Activated CD4-positive, alpha-beta T cell treated with anti-CD3 and anti-CD28 coated beads, Interleukin-2, amount 50 U/mL, for 48 hours (primary cell): ENCODE measurements at places on chromosomes 7 and 10.

- no peak for DNase-seq
These were observed 490 bp downstream of the CADPS2 start for GRCh38 chr7:122885583-122886356.

DNA sequence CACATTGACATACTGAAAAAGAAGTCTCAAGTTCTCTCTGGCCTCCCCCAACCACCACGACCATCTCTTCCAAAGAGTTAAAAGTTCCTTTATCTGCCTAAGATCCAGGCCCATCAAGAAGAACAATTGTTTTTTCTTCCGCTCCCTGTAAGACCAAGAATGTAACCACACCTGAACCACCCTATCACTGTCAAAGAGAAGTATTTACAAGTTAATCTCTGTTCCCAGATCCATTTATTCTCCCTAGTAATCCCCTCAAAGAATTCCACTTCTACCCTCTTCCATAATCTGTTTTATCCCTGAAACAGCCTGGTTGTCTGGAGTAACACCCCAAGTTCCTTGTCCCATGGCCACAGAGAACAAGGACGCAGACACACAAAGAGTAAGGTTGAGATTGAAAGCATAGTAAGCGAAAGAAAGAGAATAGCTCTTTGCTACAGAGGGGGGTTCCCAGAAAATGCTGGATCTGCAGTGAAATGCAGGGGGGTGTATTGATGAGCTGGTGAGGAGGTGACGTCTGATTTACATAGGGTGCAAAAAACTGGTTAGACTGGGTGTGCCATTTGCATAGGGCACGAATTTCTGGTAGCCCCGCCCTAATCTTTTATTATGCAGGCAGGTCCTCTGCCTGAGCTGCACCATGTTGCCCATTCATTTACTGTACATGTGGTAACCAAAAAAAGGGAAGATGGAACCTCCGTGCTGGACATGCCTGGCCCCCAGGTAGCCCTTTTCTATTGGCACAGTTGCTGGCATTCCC lies 122.0 kb downstream of the SKIDA1 start:
- no peak for DNase-seq

DNA sequence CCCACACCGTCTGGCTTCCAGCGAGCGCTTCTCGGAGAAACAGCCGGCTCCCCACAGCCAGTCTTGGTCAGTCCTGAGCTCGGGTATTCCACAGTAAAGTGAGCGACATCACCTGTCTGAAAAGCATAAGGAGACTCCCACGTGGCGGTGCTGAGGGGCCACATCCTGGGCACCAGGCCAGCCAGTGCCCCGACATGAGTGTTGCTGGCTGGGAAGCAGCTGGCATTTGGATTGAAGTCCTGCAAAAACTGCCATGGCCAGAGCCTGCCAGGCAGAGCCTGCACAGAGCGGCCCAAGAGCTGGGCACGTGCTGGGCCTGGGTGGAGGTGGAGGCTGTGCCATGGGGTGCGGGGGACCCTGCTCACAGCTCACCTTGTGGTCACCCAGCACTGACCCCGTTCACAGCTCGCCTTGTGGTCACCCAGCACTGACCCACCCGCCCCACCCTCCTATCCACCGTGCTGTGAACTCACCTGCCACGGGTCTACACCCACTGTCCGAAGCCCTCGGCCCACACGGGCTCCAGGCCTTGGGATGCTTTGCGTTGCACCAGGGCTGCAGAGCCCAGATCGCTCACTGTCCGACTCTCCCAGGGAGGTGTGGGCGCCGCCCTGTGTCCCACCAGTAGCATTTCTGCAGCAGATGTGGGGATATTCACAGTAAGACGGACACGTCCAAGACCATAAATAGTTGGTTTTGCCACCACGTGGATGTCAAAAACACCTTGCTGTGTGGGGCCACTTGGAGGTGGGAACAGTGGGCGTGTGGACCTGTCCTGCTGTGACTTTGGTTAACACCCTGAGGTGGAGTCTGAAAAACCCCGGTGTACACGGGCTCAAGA lies 48.8 kb downstream of the PITRM1 start:
- no peak for DNase-seq

DNA sequence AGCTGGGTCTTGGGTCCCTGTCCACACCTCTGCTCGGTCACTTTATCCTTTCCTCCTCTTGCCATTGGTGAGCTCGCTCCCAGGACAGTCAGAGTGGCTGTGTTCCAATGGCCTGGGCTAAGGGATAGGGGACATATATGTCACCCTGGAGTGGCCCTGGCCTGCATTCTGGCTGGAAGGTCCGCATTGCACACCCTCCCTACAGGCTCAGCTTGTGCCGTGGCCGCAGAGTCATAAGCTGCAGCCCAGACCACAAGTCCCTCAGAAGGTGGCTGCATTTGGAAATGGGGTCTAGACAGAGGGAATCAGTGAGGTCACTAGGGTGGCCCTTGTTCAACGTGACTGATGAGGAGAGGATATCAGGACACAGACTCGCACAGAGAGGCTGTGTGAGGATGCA lies 363.8 kb upstream of the SHH start:
- DNase-seq, result no peak

- DNase-seq, result no peak
These were observed 80.5 kb downstream of the ABI1 start for GRCh38 chr10:26780106-26780792.

DNA sequence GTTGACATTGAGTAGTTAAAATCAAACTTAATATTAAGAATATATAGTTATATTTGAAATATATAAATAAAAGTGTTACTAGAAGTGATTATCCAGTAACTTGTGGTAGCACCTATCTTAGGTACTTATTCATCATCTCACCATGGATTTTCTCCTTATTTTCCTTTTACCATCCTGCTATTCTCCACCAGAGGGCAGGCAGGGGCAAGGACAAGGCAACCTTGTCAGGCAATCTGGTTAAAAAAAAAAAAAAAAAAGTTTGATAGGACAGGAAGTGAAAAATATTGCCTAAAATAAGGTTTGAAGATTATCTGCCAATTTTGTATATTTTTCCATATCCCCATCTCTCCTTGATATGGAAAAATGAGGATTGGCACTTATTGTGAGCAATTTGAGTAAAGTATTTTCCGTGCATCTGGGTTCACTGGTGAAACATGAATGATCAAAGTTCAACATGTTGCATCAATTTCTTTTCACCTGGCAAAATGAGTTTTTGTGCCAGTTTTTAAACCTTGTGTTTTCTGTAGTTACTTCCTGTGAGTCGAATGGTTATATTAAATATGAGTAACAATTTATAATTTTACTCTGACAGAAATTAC lies 256.7 kb downstream of the AGMO start:
- peak; percentile 11 for DNase-seq

GRCh38 chr7:28678431-28678965 lies 266.2 kb downstream of the CREB5 start:
- DNase-seq, result no peak

GRCh38 chr7:47583739-47584535 lies 2.0 kb upstream of the TNS3 start:
- no peak for DNase-seq

DNA sequence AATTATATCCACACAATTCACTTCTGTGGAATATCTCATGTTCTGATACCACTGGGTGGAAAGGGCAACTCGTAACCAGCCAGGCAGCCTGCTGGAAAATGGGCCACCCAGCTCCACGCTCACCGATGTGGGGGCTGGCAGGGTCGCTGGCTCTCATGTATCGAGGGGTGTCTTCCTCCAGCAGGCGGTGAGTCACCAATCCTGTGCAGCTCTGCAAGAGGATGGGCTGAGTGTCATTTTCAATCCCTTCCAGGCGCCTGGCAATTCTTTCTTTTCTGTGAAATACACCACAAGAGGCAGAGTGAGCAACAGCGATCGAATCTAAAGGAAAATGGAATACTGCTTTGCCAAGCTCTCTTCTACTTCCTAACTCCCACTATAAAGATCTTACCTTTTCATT lies 80.1 kb downstream of the SVIL start:
- DNase-seq, result no peak
